ENCODE measurements at places on chromosomes 5 and 9.

GRCh38 chr9:127989094-127989493, 8.3 kb upstream of the EEIG1 start:
- no peak for DNase-seq

DNA sequence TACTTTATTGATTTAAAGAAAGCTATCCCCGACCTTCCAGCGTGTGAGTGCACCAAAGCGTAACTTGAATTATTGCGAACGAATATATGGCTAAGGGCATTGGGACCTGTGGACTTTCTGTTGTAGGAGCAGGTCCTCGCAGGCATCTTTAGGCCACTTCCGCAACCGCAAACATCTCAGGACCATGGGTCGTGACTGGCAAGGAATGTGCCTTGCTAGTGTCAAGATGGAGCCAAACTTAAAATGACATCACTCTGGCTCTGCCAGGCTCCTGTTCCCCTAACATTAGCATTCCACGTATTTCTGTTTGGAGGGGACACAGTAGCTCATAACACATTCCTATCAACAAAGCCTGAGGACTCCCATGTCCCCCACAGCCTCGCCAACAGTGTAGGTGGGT, 44.1 kb upstream of the OLFM1 start:
- DNase-seq: no peak

- DNase-seq: no peak
These were observed at the start of gene GPSM1 for GRCh38 chr9:136327304-136327974. TSS of gene GPSM1 (plus strand) at chr9:136327539. CDS start at chr9:136327696, 157 bp downstream.

DNA sequence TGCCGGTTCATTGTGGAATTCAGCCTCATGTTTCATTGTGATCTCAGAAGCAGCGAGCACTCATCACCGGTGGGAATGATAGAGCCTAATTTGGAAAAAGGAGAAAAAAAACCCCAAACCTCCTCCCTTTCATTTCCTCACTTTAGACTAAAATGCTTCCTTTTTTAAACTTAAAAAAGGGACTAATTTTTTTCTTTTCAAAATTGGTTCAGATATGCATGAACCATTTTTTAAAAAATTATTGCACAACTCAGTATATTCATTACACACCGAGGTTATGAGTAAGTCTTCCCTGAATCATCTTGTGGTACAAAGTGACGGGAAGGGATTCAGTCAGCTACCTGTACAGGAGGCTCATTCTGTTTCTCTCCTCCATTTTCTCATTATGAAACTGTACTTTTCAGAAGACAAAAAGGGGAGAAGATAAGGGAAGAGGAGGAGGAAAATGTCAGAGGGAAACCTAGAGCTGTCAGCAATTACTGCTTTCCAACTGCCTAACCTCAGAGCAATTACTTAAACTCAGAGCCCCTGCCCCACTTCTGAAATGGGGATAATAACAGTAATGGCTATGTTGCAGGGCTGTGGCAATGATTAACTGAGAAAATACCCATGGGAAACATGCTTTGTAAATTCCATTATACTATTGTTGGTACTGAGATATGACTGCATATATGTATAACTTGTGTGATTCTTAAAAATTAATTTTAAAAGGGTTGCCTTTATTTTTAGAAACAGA, 24.0 kb downstream of the GALNT10 start:
- DNase-seq: no peak

DNA sequence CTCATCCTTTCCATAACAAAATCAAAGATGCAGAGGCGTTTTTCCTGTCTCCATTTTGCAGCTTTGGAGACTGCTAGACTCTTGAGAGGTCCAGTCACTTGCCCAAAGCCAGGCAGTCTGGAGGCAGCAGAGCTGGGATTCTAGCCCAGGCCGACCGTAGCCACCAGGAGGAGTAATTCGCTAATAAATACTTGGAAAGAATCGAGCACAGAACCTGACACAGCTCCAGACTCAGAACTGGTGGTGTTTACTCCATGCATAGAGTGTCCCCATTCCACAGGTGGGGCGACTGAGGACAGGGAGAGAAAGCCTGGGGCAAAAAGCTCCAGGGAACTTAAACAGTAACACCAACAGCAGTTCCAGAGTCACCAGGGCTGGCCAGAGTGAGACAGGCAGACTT, 10.7 kb upstream of the CERCAM start:
- DNase-seq: no peak

DNA sequence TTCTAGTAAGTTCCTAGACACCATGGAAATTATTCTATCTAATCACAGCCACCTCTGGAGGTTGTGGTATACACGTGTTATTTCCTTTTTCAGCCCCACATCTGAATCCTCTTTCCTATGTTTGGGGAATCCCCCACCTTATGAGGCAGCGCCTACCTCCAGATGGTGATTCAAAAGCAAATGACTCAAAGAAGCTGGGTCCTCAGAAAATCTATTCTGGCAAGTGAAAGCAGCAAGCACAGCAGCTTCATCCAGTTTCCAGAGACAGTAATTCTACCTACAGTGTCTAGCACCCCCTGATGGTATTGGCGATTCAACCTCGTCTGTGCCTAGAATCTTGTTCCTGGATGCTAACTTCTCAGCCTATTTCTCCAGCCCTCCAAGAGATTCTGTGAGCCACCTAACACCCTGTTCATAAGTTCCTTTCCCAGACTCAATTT, 43.0 kb downstream of the STRBP start:
- DNase-seq: no peak

DNA sequence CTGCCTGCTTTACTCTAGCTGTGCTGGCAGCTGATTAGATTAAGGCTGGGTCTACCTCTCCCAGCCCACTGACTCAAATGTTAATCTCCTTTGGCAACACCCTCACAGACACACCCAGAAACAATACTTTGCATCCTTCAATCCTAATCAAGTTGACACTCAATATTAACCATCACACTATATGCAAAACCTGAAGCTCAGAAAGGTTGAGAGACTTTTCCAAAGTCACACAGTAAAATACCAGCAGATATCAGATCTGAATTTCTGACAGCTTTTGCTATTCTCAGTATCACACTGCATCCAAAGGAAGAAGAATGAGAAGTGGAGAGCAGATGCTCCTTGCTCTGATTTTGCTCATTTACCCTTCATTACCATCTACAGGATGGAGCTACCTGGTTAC, 114.9 kb upstream of the RANBP3L start:
- no peak for DNase-seq

GRCh38 chr5:118888556-118888955, 99.8 kb downstream of the DTWD2 start:
- no peak for DNase-seq

- no peak for DNase-seq
These were observed 59.5 kb downstream of the TEK start for GRCh38 chr9:27168496-27168895.

- no peak for DNase-seq
These were observed 9.4 kb downstream of the NR6A1 start for GRCh38 chr9:124761710-124762109.

GRCh38 chr9:93020151-93020550, 38.4 kb upstream of the SUSD3 start:
- DNase-seq: no peak

DNA sequence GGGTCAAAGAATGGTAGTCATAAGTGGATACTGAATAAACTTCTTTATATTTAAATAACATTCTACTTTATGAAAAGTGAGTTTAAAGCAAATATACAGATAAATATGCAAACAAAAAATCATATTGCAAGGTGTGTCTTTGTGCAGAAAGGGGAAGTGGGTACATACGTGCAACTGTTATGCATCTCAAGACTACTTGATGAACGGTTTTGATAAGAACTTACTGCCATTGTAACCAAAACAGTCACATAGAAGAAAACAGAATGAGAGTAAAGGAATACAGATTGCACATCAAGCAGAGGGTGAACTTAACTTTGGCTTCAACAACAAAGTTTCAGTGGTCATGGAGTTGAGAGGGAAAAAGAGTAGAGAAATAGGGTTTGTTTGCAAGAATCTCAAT, 9.9 kb downstream of the CAMK4 start:
- DNase-seq: no peak

DNA sequence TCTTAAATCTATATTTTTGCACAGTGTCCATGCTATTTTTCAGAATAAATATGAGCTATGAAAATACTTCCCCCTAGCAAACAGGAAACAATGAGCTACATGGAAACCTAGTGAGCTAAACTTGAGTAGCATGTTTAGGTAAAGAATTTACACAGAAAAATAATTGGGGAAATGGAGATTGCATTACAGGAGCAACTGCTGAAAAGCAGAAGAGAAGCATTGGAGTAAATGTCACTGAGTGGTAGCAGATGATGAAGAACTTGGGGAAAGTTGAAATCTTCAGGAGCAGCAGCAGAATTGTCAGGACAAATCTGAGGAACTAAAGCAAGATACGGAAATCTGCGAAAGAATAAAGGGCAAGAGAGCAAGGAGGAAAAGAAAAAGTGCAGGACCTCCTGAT, 610.3 kb downstream of the TLE1 start:
- no peak for DNase-seq

DNA sequence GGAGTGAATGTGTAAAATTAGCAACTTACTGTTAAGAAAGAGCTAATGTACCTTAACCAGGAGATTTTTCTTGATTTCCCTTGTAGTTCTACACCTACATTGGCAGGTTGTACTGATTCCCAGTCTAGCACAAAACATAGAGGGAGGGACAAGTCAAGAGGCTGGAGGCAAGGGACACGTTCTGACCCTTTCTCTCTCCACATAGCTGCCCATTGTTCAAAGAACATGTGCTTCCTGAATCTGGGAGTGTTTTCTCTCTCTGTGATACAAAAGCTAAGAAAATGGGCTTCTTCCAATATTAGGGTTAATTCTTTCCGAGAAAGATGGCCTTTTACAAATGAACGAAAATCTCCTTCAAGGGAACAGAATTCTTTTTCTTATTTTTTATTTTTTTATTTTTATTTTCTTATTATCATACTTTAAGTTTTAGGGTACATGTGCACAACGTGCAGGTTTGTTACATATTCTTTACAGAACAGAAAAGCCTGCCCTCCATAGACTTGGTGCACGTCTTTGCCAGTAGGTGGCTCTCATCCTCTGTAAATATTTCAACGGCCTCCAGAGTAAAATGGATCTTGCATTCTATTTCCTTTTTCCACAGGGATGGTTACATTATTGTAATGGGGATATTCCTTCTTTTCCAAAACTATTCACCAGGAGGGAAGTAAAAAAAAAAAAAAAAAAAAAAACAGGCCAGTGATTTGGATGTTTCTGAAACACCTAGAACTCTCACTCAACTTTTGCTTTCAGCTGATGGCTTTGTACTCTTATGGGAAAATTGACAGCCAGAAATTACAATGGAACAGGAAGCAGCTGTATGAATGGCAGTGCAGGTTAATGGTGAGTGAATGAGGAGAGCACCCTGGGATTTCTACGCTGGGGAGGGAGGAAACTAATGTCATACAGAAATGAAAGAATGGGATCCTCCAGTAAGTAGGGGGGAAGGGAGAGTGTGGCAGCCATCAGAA, 13.1 kb upstream of the IFNA5 start:
- DNase-seq: no peak
